Germinal center (tissue), 1 donor: ENCODE measurements at places on chromosomes 5 and 9.

- DNase-seq: no peak
Observed at GRCh38 chr5:137101544-137101943, 397.6 kb downstream of the SPOCK1 start.

DNA sequence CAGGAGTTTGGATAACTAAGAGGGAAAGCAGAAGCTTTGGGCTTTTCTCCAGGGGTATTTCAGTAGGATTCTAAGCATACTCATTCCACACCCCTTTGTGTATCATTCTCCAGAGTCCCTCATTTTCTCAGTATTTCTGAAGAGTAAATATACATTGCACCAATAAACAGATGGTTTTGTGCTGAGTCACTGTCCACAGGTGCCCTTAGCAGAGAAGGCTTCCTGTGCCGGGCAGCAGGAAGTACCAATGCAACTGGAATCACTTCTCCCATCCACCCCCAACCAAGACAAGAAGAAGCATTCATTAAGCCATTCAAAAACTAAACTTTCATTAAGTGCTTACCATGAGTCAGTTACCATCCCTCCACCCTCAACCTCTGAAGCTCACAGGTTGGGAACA lies 3.6 kb upstream of the CCNJL start:
- no peak for DNase-seq

GRCh38 chr5:66717455-66718373 lies 121.5 kb downstream of the MAST4 start:
- DNase-seq: no peak

GRCh38 chr9:135048046-135048757 lies 39.3 kb upstream of the OLFM1 start:
- no peak for DNase-seq

GRCh38 chr5:169717288-169717687 lies 80.2 kb downstream of the DOCK2 start:
- DNase-seq: no peak

DNA sequence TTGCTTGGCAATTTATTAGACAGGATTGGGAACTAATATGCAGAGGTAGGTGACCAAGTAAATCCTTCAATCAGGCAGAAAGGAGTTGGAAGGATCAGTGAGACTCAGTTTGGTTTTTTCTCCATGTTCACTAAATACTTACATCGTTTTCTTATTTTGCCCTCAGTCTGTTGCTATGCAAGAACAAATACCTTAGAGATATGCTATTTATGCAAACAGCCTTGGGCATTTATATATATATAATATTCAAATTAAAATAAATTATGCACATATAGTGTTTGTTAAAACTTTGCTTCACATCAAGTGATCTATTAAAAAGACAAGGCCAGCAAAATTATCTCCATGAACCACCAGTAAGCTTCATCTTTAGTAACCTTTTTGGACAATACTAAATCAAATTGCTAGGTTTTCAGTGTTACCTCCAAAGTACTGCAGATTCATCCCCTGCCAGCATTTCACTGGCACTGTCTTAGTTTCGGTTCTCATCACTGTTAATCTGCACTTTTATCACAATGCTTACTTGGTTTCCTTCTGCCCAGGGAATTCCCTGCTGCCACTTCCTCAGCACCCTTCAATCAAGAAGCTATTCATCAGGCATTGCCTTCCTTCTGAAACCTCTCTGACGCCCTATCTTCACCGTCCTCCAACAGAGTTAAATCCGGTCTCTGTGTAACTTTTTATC lies 26.0 kb upstream of the LIFR start:
- no peak for DNase-seq

GRCh38 chr5:73088026-73088425 lies 32.3 kb upstream of the TMEM171 start:
- no peak for DNase-seq

- no peak for DNase-seq
Observed at GRCh38 chr9:134933076-134933659, 15.5 kb upstream of the FCN1 start.

DNA sequence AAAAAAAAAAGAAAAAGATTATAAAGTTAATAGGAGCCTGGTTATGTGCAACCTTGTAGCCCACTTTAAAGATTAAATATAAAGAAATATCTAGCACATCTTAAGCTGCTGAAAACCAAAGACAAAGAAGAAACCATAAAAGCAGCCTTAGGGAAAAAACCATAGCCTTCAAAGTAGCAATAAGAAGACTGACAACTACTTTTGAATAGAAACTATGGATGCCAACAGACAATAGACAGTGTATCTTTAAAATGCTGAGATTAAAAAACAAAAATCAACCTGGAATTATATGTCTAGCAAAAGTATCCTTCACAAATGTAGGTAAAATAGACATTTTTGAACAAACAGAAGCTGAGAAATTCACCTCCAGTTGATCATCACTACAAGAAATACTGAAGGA lies 3.4 kb upstream of the KIF12 start:
- DNase-seq: no peak

- no peak for DNase-seq
Observed at GRCh38 chr9:137575364-137575715, 3.4 kb downstream of the DPH7 start.

GRCh38 chr9:1591310-1591709 lies 423.8 kb upstream of the SMARCA2 start:
- no peak for DNase-seq

DNA sequence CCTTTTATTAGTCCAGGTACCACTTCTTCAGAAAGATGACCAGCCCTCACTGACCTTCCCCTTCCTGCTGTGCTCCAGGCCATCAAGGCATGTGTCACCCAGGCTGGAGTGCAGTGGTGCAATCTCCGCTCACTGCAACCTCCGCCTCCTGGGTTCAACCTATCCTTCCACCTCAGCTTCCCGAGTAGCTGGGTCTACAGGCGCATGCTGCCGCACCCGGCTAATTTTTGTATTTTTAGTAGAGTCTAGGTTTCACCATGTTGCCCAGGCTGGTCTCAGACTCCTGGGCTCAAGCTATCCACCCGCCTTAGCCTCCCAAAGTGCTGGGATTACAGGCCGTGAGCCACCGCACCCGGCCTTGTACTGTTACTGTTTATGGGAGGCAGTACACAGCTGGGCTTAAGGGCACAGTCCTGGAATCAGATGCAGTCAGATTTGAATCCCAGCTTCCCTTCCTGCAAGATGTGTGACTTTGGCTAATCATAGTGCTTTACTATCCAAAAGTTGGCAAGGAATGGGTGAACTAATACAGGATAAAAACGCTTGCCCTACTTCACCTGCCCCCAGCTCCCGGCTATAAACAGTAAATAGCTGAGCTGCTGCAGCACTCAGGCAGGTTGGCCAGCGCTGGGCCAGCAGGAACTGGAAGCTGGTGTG lies 483 bp upstream of the EIF4EBP3 start:
- no peak for DNase-seq

DNA sequence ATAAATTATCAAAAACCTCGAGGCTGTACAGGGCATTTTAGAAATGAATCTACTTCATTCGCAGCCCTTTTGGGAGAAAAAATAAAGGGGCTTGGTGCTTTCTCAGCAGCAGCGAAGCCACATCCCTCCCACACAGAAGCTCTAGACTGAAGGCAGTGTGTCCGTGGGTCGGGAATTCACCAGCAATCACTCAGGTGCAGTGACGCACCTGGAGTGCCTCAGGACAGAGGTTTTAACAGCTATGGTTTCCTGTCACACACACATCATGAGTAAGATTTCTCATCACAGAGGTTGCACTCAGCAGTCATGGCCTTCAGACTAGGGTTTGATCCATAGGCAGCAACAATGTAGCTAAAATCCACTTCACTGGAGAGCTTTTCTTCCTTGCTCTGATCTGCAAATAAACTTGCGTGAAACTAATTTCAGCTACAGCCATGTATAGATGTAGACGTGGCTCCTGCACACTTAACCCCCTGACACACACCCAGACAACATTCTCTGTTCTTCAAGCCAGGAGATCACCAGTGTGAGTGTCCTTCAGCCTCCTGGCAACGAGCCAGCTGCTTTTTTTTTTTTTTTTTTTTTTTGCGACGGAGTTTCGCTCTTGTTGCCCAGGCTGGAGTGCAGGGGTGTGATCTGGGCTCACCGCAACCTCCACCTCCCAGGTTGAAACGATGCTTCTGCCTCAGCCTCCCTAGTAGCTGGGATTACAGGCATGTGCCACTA lies 34.8 kb downstream of the DYNC2I2 start:
- DNase-seq: no peak

DNA sequence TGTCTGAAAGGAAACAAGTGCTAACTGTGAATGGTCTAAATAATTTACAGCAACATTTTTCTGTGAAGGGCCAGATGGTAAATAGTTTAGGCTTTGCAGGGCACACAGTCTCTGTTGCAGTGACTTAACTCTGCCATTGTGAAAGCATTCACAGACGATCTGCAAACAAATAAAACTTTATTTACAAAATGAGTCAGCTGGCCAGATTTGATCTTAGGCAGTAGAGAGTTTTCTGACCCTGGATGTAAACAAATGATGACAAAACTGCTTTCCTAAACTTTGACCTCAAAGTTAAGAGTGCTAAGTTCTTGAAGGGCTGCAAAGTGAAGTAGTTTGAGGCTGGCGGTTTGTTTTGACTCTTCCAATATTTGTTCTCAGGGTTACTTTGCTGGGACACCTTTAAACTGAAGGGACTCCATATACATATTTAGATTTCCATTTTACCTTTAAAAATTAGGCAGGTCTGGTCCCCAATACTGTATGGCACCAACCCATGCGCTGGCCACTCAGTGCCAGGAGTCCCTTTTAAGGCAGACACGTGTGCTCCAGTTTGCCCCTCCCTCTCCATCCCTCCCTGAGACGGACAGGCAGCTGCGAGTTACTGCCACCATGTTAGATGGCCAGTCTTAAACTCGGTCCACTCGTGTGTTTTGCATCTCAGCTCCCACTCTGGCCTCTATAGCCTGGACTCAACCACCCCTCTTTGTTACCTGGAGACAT lies 4.0 kb upstream of the ADAMTS16 start:
- no peak for DNase-seq

- no peak for DNase-seq
Observed at GRCh38 chr9:75960551-75960950, 70.1 kb downstream of the PCSK5 start.

DNA sequence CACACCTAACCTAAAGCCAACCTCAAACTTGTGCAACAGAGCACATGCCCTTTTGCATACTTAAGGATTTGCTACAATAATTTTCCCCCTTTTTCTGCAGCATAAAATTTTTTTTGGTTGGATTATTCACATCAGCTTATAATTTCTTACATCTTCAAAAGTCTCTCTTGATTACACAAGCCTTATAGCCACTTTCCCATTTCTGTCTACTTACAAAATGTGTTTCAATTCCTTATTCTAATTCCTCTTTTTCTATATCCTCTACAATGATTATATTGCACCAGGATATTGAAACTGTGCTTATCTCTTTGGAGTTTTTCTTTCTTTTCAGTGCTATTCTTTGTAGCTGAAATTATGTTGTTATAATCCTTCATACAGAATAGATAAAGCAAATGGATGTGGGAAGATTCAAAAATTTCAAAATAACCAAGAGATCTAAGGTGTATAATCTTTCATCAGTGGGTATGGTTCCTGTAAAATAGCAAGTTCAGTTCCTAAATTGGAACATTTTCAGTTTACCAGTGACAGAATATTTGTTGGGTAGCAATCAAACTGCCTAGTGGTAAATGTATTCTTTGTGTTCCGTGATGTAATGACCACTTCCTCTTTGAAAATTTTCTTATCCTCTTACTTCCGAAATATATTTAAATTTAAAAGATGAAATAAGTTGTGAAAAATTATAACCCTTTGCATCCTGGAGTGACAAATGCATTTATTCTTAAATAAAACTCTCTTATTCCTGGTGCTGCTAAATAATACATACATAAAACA lies 386.8 kb upstream of the CHD1 start:
- no peak for DNase-seq

- DNase-seq: no peak
Observed at GRCh38 chr9:111828193-111828592, 33.5 kb upstream of the SHOC1 start.

GRCh38 chr5:117262572-117263131 lies 688.0 kb upstream of the SEMA6A start:
- DNase-seq: no peak

DNA sequence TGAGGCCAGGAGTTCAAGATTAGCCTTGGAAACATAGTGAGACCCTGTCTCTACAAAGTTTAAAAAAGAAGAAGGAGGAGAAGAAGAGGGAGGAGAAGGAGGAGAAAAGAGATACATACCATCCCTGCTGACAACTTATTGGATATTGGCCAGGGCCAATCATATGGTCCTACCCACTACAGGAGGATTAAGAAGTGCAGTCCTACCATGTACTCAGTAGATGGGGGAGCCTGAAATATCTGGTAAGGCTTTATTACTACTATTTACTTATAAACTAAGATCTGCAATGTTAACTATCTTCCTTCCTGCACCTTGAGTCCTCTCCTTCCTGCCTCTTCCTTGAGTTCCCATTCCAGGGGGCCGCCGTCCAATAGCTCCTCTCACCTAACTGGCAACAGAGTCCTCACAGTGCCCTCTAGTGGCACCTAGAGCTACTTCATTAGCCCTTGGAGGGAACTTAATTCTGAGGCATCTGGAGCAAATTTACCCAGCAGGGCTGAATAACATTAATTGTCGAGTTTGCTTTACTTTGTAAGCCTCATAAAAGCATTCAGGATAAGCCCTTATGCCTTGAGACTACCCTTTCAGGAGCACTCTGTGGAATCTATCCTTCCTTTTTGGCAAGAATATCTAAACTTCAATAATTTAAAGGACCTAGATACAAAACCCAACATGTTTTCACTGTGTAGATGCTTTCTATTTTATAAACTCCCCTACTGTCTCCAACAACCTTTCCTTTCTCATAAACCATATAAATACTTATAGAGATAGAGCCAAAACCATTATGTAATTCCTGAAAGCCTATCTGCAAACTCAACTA lies 39.1 kb upstream of the RANBP6 start:
- peak; percentile 44 for DNase-seq

GRCh38 chr5:65015767-65016166 lies 247.0 kb downstream of the CWC27 start:
- no peak for DNase-seq

GRCh38 chr5:72628771-72629371 lies 121.7 kb upstream of the ZNF366 start:
- no peak for DNase-seq

DNA sequence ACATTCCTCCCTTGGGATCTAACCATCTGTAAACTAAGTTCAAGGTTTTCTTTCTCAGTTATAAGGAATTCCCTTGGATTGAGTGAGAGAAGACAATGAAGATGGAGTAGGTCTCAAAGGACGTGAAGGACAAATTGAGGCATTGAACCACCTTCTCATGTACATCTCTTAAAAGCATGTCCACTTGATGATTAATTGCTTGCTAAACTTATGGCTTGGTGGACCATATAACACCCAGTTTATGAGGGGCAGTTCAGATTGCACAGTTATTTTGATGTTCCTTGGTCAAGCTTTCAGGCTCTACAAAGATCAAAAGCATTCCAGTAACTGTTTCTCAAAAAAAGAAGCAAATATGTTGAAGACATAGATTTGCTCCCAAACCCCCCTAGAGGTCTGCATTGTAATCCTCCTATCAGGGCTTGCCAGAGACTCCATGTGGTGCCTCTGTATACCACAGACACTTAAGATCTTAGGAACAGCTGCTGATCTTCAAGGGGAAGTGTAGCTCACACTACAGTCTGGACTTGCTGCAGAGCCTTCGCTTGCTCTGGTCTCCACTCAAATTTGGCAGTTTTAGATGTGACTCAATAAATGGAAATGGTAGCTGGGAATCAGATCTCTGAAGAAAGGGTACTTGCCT lies 56.9 kb upstream of the ALDH1A1 start:
- DNase-seq: no peak

GRCh38 chr9:16628413-16628812 lies 242.1 kb downstream of the BNC2 start:
- no peak for DNase-seq
